Osteocyte (in vitro differentiated cells): ENCODE measurements at places on chromosomes 12 and 14.

- no peak for DNase-seq
These were observed 25.6 kb upstream of the CHPT1 start for GRCh38 chr12:101671833-101672232.

GRCh38 chr14:92513204-92513965 lies at the start of gene RIN3:
Gene RIN3, plus strand, starts transcription at chr14:92513781. Its CDS starts 152 bp downstream, at chr14:92513933.
- no peak for DNase-seq

GRCh38 chr12:100927826-100928225 lies 133.2 kb downstream of the ANO4 start:
- no peak for DNase-seq

DNA sequence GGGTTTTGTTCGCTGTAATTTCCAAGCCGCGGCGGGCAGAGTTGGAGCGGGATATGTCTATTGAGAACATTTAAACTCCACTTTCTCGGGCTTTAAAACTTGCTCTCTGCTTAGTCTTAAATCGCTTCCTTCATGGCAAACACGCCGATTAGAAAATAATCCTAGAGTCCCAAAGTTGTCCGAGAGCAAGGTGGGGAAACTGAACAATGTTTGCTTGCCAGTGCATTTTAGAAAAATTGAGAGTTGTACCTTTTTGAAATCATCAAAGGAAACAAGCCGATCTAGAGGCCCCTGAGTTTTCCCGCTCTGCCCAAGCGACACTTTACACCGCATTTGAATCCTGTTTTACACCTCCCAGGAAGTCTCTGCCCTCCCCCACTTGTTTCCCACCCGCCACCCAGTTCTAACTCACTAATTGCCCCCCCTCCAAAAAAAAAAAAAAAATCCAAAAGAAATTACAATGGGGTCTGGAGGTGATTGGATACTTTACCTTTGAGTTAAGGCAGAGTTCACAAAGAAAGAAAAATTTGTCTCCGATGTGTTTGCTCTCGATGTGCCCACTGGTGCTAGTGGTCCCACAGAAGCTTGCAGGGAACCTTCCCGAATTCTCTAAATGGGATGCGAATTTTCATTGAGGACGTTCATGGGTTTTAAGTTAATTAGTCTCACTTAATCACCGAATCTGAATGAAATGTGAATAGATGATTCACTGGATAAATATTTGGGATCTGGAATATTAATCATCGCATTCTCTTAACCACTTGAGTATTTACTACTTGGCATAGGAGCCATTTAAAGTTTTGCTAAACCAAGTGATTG lies 2.3 kb downstream of the HMGA2 start:
- no peak for DNase-seq
